ENCODE measurements at places on chromosomes 7 and 10.

GRCh38 chr10:88457660-88458059 is 125.5 kb downstream of the RNLS start:
- no peak for DNase-seq

- DNase-seq = no peak
Measured at GRCh38 chr10:70317943-70318318, 34.1 kb upstream of the NPFFR1 start.

DNA sequence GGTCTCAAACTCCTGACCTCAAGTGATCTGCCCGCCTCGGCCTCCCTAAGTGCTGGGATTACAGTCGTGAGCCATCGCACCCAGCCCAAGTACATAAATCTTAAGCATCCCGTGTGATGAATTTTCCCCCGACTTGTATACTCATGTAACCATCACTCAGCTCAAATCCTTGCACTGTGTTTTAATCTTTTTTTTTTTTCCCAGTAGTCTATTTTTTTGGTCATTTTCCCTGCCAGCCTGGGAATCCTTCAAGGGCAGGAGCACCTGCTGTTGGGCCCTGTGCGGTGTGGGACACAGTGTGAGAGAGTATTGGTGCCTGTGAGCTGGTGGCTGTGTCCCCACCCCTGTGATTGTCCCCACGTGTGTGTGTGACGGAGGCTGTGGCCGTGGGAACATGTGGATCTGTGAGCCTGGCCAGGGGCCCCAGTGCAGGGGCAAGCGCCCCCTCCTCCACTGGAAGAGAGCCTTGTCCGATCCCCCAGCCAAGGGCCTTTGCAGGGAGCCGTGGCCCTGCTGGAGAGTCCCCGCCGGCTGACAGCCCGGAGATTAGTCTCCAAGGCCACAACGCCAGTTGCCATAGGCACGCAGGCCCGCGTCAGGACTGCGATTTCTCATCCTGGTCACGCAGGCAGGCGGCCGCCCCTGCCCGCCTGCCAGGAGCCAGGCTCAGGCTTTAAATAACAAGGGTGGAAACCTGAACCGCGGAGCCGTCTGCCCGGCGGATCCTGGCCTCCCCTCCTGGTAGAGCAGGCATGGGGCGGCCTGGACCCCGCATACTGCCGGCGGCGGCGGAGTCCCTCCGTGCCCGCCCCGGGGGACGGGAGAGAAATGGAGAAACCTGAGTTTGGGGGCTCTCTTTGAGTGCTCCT is 26.5 kb downstream of the GTF2IRD1 start:
- DNase-seq = peak; percentile 85

- DNase-seq = no peak
Measured at GRCh38 chr10:61804414-61804813, 97.1 kb upstream of the ARID5B start.

Data from stromal cell of bone marrow (primary cell).